ENCODE measurements at places on chromosomes 13 and 19.

- DNase-seq, result no peak
- H3K4me3 ChIP-seq, result no peak overlapping the region
- H3K36me3 ChIP-seq, result no peaks in the 10 kb centered on the region
These were observed 14.8 kb downstream of the DIAPH3 start for GRCh38 chr13:60148918-60149317.

DNA sequence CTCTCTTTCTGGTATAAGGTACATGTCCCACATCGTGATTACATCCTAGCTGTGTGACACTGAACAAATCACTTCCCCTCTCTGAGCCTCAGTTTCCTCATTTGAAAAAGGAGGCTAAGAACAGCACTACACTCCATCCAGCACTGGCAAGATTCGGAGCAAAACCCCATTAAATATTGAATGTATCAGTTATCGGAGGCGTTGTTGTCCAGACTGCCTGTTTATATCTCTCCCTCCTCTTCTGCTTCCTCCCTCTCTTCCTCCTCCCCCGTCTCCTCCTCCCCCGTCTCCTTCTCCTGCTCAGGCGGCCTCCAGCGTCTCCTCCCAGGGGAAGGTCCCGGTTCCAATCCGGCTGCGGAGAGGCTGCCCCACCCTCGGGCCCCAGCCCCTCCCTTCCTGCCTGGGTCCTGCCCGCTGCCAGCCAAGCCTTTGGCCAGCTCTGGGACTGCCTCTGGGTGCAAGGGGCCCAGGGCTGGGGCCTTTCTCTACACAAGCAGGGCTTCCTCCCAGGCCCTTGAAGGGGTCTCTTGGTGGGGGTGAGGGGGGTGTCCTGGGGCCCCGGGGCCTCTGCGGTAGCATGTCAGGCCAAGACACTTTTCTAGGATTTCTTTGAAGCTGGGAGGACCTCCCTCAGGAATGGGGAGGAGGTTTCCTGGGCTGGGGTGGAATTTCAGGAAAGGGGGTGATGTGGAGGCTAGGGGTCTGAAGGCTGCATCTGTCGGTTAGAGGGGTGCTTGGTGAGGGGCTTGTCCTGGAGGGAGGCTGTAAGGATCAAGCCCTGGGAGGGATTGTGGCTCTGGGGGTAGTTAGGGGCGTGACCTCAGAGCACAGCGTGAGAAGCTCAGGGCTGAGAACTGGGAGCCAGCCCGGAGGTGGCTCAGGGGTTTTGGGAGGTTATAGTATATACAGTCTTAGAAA lies 1.9 kb downstream of the RRAS start:
- H3K36me3 ChIP-seq, result peaks cover 14% of the 10 kb centered on the region
- H3K4me3 ChIP-seq, result peak overlapping the region; percentile 71
- DNase-seq, result no peak
- H3K4me1 ChIP-seq, result peaks cover 15% of the 10 kb centered on the region

- no peak overlapping the region for H3K4me3 ChIP-seq
- H3K4me1 ChIP-seq, result no peaks in the 10 kb centered on the region
- DNase-seq, result no peak
These were observed 174.3 kb upstream of the NBEA start for GRCh38 chr13:34767778-34768177.

- DNase-seq, result no peak
- H3K4me1 ChIP-seq, result peaks cover 24% of the 10 kb centered on the region
- no peaks in the 10 kb centered on the region for H3K27me3 ChIP-seq
- no peak overlapping the region for H3K4me3 ChIP-seq
- H3K27ac ChIP-seq, result no peak overlapping the region
These were observed 33.7 kb downstream of the MYO9B start for GRCh38 chr19:17109300-17109699.

- H3K4me3 ChIP-seq, result no peak overlapping the region
- no peaks in the 10 kb centered on the region for H3K36me3 ChIP-seq
- no peaks in the 10 kb centered on the region for H3K27me3 ChIP-seq
- H3K27ac ChIP-seq, result no peak overlapping the region
- no peak for DNase-seq
These were observed 67.4 kb upstream of the CLDN10 start for GRCh38 chr13:95485045-95485517.

DNA sequence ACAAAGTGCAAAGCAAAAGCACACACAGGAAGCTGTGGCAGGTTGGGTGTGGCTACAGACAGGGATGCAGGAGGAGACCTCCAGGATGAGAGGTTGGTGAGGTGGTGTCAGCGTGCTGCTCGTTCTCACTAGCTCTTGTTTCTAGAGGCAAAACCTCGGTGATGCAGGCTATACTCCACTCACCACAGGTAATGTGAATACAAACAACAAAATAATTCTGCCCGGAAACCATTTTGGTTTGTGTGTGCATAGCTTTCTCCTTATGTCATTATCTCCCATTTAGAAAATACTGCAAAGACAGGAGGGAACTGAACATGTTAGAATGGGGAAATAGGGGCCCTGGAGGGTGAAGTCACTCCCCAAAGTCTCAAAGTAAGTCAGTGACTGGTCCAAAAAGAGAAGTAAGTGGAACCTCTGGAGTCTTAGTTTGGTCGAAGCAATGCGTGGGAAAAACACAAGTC lies 9.4 kb downstream of the LCP1 start:
- H3K36me3 ChIP-seq, result no peaks in the 10 kb centered on the region
- no peak overlapping the region for H3K27ac ChIP-seq
- H3K4me3 ChIP-seq, result no peak overlapping the region
- no peaks in the 10 kb centered on the region for H3K4me1 ChIP-seq

GRCh38 chr13:55159765-55160164 lies 1981.0 kb upstream of the PRR20A start:
- H3K4me1 ChIP-seq, result no peaks in the 10 kb centered on the region
- DNase-seq, result no peak
- H3K27ac ChIP-seq, result no peak overlapping the region

GRCh38 chr19:22438011-22438410 lies 15.9 kb upstream of the ZNF98 start:
- H3K27me3 ChIP-seq, result no peaks in the 10 kb centered on the region
- no peak overlapping the region for H3K27ac ChIP-seq
- H3K4me3 ChIP-seq, result no peak overlapping the region
- no peaks in the 10 kb centered on the region for H3K4me1 ChIP-seq

- H3K4me1 ChIP-seq, result peaks cover 3% of the 10 kb centered on the region
- H3K4me3 ChIP-seq, result no peak overlapping the region
- DNase-seq, result no peak
These were observed 5.0 kb downstream of the RNF113B start for GRCh38 chr13:98171900-98172589.
